ENCODE measurements at places on chromosomes 5 and 9.

DNA sequence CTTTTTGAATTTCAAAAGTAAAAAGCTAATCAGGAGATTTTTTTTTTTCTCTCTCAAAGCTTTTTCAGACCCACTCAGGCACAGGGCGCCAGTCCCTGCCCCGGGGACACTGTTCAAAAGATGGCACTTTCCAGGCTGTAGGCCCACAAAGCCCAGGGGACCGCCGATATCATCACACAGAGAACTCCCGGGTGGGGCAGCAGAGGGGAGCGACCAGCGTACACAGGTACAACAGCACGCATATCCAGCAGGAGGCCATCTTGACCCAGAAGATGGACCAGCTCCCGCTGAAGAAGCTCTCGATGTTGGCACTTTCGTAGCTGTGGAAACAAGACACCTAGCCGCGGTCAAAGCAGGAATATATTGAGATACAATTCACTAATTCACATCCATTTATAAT lies 108.3 kb downstream of the THBS4 start:
- DNase-seq = no peak

DNA sequence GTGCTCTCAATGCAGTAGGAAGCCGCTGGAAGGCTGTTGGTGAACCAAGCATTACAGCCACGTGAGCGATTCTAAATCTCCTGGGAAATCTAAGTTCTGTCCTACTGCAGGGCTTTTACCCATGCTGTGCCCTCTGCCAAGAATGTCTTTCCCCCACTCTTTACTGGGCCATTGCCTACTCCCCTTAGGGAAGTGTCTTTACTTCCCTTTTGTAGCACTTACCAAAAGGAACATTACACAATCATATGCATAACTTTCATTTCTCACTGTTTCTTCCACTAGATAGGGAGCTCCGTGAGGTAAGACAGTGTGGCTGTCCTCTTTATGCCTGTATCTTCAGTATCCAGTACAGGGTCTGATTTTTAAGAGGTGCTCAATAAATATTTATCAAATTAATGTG lies 241.7 kb upstream of the NR4A3 start:
- DNase-seq = no peak

- no peak for DNase-seq
Observed at GRCh38 chr5:60611099-60611740, 88.7 kb downstream of the DEPDC1B start.

GRCh38 chr9:3696368-3696767 lies 170.6 kb upstream of the RFX3 start:
- DNase-seq = no peak

GRCh38 chr5:335740-336038 lies 14.2 kb downstream of the AHRR start:
- no peak for DNase-seq

GRCh38 chr9:70510157-70510770 lies 95.8 kb upstream of the KLF9 start:
- DNase-seq = no peak

Measured in stimulated activated CD4-positive, alpha-beta T cell treated with anti-CD3 and anti-CD28 coated beads, Interleukin-1b, Interleukin-23, amount 100 ng/mL, for 24 hours (primary cell).